ENCODE measurements at places on chromosomes 13 and 19. TPM values are rescaled to one million over a fixed set of nuclear protein-coding genes. Genes with fewer than 3 reads are reported as not detected.

Gene C19orf73
- total RNA-seq, result 0.72 TPM

Gene TMEM221
- 0.30 TPM for total RNA-seq

Gene DMKN
- total RNA-seq, result 25.9 TPM

Gene MUC16
- 0.03 TPM for total RNA-seq

Gene ZNF730
- 0.91 TPM for total RNA-seq

Gene CEBPA
- total RNA-seq, result 6.1 TPM

Gene C13orf42
- total RNA-seq, result not detected

Gene CACTIN
- 19.3 TPM for total RNA-seq

Gene SERTAD1
- total RNA-seq, result 19.7 TPM

Gene KIR2DL1
- total RNA-seq, result not detected

Gene GRIN2D
- 0.91 TPM for total RNA-seq

Gene ZNF763
- total RNA-seq, result 1.9 TPM

Gene MIA
- 1.7 TPM for total RNA-seq

Gene ZNF568
- 14.0 TPM for total RNA-seq

Gene PALM
- total RNA-seq, result 27.5 TPM

Gene ATCAY
- total RNA-seq, result not detected

Gene SPTBN4
- 3.6 TPM for total RNA-seq

Gene ZFP36
- total RNA-seq, result 955 TPM

Gene KLK2
- total RNA-seq, result not detected

Gene BRSK1
- 18.5 TPM for total RNA-seq

Gene FGF21
- total RNA-seq, result not detected

Gene KCNRG
- total RNA-seq, result 0.45 TPM

Gene RNF17
- 0.52 TPM for total RNA-seq

Gene C13orf46
- total RNA-seq, result 3.5 TPM

Gene STAP2
- total RNA-seq, result 1.9 TPM

Gene GSK3A
- 34.4 TPM for total RNA-seq

Gene KLK4
- total RNA-seq, result not detected

Gene CPB2
- not detected for total RNA-seq

Gene FFAR1
- total RNA-seq, result not detected

Gene CBLC
- total RNA-seq, result not detected

Gene ZNF98
- 4.9 TPM for total RNA-seq

Gene SBSN
- total RNA-seq, result not detected

Gene RASAL3
- total RNA-seq, result 10.9 TPM

Gene SCEL
- total RNA-seq, result not detected

Gene OR7C1
- total RNA-seq, result not detected
